ENCODE measurements at places on chromosomes 3 and 15.

GRCh38 chr15:90300988-90301706 lies 35.7 kb downstream of the NGRN start:
- no peak for DNase-seq

- DNase-seq = no peak
These were observed 964 bp upstream of the NCKIPSD start for GRCh38 chr3:48686538-48687219.

DNA sequence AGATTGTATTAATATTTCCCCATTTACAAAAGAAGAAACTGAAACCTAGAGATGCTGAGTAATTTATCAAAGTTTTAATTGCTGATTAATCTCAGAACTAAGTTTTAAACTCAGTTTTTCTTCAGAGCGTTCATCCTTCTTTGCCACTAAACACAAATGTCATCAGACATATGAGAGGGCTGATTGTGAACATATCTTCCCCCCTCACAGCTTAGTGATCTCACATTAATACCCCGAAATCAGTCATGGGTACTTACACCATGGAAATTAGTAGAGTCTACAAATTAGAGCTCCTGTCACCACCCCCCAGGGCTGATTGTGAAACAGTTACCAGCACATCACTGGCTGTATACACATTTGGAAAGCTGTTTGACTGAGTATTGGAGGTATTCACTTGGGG lies 189.3 kb upstream of the SGO1 start:
- no peak for DNase-seq

GRCh38 chr15:41241221-41241964 lies 10.3 kb downstream of the CHP1 start:
- no peak for DNase-seq

- no peak for DNase-seq
These were observed 456.6 kb upstream of the CCDC54 start for GRCh38 chr3:106920609-106921008.

DNA sequence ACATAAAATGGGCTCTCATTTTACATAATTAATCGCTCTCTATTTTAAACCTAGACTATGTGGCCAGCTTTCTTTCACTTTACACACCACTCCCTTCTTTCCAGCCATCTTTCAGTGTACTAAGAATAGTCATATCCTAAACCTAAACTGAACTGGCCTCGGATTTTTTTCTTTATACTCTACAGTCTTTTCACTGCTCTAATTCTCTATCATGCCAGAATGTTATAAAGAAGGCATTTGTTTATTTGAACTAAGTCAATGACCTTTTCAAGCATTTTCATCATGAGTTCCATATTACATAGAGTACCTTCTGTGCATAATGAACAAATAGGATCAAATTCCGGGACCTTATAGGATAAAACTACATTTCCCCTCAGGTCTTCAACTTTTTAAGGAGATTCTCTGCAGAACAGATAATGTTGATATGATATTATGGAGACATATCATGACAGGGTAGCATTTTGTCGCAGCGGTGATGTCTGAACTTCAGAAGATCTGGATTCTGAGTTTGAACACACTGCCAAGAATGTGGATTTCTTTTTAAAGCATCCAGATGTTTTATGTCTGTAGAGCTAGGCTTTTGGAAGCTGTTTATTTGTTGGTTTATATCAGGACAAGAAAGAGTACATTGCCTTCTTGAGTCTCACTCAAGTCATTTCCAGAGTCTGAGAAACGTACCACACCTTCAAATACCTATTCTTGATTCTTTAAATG lies 1047.3 kb downstream of the MCTP2 start:
- DNase-seq = no peak

GRCh38 chr3:107372506-107372905 lies 4.7 kb upstream of the CCDC54 start:
- DNase-seq = no peak

GRCh38 chr15:78616506-78616905 lies 4.3 kb downstream of the CHRNA3 start:
- DNase-seq = no peak

- no peak for DNase-seq
These were observed 43.2 kb upstream of the IQSEC1 start for GRCh38 chr3:13116426-13116825.

GRCh38 chr3:11434017-11434526 lies 161.9 kb downstream of the ATG7 start:
- DNase-seq = peak; percentile 93

DNA sequence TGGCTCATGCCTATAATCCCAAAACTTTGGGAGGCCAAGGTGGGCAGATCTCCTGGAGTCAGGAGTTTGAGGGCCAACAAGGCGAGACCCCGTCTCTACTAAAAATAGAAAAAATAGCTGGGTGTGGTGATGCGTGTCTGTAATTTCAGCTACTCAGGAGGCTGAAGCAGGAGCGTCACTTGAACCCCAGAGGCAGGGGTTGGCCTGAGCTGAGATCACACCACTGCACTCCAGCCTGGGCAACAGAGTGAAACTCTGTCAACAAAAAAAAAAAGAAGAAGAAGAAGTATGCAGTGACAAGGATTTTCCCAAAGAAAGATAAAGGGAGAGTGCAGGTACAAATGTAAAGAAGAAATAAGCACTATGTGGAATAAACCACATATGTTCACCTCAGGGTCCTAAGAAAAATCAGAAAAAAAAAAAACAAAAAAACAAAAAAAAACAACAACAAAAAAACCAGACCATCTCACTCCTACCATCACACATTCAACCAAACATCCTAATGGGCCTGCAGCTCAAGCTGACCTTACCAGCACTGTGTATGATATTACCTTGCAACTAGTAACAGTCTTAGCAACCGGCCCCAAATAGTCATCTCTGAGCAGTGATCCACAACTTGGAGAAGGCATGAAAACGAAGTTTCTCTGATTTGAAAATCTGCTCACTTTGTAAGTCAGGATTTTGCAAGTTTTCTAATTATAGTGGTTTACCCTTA lies 296.7 kb upstream of the PROK2 start:
- no peak for DNase-seq

DNA sequence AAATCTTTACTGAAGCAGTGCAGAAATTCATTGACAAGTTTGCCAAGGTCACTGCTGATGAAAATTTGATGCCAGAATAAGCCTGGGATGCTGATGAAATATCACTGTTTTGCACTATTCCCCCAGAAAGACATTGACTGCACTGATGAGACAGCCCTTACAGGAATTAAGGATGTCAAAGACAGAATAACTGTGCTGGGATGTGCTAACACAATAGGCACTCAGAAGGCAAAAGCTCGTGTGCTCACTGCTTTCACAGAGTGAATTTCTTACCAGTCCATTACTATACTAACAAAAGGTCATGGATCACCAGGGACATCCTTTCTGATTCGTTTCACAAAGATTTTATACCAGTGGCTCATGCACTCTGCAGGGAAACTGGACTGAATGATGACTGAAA lies 69.4 kb downstream of the MCF2L2 start:
- no peak for DNase-seq

DNA sequence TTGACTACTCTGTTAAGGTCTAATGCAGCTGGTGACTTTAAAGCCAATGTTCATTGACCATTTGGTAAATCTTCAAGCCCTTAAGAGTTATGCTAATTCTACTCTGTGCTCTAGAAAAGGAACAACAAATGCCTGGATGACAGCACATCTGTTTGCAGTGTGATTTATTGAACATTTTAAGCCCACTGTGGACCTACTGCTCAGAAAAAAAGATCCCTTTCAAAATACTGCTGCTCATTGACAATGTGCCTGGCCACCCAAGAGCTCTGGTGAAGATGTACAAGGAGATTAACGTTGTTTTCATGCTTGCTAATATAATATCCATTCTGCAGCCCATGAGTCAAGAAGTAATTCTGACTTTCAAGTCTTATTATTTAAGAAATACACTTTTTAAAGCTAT lies 110.8 kb downstream of the TBC1D5 start:
- DNase-seq = no peak

- no peak for DNase-seq
These were observed 52.9 kb downstream of the CLSTN2 start for GRCh38 chr3:139987908-139988307.

GRCh38 chr3:156396851-156397250 lies 158.1 kb downstream of the SSR3 start:
- DNase-seq = no peak

DNA sequence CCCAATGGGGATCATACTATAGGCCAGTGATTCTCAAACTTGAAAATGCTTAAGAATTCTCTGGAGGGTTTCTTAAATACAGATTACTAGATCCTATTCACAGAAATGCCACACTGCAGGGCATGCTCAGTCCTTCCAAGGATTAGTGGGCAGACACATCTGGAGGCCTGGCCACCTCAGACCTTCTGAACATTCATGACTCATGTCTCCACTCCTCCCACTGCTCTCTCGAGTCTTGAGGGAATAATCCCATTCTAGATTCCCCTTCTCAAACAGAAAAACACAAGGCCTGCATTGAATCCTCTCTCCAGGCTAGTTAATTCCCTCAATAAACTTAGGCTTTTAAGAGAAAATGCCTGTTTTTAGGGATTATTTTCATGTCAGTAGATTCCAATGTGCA lies 22.1 kb downstream of the ZNF621 start:
- DNase-seq = peak; percentile 81

- DNase-seq = peak; percentile 84
These were observed 16.9 kb downstream of the TCAIM start for GRCh38 chr3:44355362-44356033.

DNA sequence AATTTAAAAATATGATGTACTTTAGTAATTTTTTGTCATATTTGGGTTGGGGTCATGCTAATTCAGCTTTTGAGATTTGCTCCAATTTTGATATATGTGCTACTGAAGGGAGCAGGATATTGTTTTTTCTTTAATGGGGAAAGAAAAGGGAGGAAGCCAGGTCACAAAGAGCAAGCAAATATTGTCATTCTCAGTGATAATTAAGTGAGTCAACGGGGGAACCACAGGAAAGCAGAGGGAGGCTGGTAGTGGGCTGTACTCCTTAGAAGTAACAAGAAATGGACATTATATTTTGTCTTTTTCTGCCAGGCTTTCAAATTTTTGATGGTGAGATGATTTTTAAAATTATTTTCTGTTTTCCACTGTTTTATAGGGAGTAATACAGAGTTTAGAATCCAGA lies 45.6 kb upstream of the NMD3 start:
- DNase-seq = no peak

DNA sequence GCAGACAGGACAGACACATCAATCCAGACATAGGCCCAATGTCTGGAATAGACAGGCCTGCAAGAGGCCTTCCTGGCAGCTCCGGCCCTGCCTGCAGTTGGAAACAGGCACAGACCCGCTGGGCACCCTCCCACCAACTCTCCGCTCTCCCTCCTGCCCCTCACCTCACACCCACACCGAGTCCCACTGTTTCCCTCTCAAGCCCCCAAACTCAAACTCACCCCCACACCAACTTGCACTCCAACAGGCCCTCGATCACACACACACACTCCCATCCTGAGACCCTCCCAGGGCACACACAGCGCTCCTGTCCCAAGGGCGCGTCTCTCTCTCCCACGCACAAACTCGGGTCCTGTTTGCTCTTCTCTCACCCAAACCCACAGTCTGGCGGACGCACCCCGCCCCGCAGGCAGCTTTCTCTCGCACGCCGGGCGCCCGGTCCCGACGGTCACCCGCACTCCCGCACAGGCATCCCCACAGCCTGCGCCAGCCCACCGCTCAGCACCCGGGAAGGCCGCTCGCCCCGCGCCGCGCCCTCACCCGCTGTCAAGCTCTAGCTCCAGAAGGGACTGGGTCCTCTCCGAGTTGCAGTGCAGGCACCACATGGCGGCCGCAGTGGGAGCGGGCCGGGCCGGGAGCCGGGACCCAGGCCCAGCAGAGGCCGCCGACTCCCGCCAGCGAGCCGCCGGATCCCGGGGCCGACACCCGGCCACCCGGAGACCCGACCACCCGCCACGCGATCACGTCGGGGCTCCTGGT lies 106.2 kb downstream of the IQSEC1 start:
- DNase-seq = no peak

- no peak for DNase-seq
These were observed 248.1 kb upstream of the TPRG1 start for GRCh38 chr3:188923671-188924070.

DNA sequence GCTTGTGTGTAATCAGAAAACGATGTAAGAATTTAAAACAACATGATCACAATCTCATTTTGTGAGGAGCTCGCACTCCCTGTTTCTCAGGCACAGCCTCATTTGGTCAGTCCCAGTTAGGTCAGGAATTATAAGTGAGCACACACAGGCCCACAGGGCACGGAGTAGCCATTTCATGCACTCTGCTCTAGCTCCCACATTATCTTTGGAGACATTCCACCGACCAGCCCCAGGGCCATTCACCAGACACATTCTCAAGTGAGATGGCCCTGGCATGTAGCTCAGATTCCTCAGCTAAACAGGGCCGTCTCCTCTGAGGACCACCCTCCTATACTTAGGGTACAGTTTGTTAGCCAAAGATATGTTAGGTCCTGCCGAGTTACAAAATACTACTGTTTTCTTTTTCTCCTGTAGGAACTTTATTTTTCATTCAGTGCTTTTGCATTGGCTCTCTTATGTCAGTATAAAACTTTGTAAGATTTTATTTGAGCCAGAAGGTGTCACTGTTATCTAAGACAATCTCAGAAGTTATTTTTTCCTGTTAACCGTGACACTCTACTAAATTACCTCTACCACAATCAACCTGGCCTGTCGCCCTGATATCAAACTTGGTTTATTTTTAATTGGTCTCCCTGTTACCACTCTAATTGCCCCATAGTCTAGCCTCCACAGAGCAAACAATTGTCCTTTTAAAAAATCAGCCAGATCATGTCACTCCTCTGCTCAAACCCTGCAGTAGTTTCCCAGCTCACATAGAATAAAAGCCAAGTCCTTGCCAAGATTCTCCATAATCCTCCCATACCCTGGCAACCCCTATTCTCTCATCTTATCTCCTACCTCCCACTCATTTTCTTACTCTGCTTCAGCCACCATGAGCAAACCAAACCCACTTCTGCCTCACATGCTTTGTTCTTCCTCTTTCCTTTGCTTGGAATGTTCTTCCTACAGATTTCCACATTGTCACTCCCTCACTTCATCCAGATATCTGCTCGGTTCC lies 105.7 kb downstream of the PPP2R3A start:
- no peak for DNase-seq

GRCh38 chr15:75544359-75544758 lies 34.8 kb downstream of the PTPN9 start:
- no peak for DNase-seq

DNA sequence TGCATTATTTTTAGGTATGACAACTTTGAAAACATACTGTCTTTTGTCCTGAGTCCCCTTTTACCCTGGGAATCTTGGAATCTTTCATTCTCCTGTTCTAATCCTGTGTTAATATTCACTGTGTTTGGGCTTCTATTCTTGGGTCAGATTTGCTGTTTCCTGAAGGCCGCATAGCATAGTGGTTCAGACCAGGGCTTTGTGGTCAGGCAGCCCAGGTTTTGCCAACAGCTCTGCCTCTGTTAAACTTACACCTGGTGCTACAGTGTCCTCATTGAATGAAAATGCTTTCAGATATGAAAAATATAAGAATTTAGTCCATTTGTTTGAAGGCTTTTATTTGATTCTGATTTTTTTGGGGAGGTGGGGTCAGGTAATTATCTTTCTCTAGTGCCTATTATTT lies 58.4 kb downstream of the SLC25A26 start:
- DNase-seq = no peak

- DNase-seq = no peak
These were observed 8.5 kb downstream of the TGFBR2 start for GRCh38 chr3:30614943-30615342.

- DNase-seq = no peak
These were observed 592.4 kb downstream of the EPHA3 start for GRCh38 chr3:89699771-89700170.

Measured in stromal cell of bone marrow (primary cell).